ENCODE measurements at places on chromosomes 5 and 9.

DNA sequence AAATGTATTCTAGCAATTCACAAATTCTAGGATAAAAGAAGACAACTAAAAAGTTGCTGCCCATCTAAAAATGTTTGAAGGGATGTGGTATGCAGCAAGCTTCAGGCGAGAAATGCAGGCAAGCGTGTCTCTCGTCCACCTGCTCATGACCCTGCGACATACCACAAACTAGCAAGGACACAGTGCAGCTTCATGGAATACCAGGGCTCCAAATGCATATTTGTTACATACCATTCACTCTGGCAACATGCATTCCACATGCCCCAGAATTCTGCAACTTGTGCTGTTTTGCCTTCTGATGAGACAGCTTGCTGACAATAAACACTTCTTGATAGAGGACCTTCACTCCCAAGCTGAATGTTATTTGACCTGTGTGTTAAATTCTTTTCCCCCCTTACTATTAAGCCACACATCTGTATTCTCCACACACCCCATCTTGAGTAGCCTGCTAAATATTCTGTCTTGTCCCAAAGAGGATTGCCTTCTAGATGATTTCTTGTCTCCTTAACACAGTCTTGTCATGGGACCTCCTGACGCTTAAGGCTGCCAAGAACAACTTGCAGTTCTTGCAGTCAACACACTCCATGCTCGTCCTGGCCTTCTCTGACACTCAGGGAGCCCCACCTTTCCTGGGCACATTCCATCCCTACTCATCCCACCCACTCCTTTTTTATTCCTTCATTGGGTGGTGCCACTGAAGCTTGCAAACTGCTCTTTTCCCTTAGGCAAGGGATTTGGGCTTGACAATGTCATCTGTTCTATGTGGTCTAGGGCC is 340.5 kb downstream of the PIK3R1 start:
- DNase-seq: no peak

GRCh38 chr9:136733611-136734010 is 9.1 kb downstream of the LCN10 start:
- no peak for DNase-seq

DNA sequence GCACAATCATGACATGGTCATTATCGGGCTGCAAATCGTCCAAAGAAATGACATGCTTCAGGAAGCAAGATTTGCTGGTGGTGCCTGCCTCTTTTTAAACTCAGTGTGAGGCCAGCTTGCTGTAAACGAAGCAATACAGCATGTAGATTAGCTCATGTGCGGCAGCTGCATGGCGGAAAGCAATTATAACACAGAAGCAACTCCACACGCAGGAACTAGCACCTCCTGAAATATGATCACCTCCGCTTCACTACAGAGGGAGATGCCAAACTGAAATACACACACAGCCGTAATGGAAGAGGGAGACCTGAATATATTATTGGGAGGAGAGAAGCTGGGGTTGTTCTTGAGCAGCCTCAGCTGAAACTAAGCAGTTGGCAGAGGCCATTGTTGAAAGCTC is 312.5 kb downstream of the PSAT1 start:
- no peak for DNase-seq

GRCh38 chr9:125446561-125447094 is 185.0 kb downstream of the GAPVD1 start:
- no peak for DNase-seq

DNA sequence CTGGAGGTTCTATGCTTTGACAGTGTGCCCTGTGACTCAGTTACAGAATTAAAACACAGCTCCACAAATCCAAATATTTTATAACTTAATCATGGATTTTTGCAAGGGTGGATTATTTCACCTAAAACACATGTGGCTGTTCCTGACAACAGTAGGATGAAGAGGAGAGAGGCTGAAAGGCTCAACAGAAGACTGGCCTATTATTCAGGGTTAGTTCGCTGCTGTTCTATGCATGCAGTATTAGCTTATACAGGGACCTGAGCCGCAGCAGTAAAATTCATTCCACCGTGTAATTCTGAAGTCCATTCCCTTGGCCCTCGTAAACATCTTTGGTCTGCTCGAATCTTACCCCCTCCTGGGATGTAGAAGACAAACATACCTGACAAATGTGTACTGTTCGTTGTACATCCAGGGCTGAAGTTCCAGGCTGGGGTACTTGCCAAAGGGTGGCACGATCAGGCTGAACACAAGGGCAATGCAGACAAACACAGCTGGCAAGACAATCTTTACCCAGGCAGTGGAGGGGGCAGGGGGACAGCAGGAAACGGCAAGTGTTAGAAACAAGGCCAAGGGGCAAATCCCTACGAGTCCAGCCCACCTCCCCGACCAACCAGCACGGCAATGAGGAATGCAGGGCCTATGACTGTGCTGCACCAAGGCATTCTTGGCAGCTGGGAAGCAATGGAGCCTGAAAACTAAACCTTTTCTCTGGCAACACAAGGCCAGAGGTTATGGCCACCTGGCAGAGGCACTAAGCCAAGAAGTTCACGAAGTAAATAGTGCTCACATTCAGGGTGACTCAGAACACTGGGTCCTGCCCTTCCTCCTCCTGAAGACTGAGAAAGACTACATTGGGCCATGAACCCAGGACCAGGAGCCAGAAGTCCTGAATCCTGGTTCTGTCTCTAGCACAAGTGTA is 46.8 kb downstream of the NIPSNAP3B start:
- DNase-seq: no peak

GRCh38 chr9:107547303-107547702 is 57.7 kb upstream of the KLF4 start:
- DNase-seq: no peak

DNA sequence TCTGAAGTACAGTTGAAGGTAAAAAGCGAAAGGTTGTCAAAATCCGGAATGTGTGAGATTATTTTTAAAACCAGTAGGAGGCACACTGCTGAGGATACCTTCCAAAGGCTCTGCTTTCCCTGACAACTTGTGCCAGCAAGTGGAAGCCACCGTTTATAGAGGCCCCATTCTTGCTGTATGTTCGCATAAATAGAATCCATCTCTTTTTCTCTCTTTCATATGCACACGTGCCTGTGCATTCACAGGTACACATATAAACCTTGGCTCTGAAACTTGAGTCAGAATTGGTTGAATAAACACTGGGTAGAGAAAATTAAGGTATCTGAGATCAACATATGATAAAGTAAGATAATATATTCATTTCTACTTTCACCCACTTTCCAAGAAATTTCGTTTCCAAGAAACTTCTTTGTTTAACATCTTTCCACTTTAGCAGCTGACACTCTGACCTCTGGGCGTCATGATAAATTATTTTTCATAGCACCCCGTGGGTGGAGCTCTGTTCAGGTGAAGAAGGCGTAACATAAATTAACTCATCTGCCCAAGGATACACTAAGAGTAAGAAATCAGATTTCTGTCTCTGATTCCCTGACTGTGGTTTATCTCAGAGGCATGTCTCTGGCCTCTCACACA is 63.7 kb upstream of the RICTOR start:
- DNase-seq: peak; percentile 28

GRCh38 chr5:110727025-110727314 is 499 bp upstream of the TMEM232 start:
- no peak for DNase-seq

- DNase-seq: peak; percentile 17
These were observed 51.2 kb downstream of the MRPS27 start for GRCh38 chr5:72268753-72269410.

GRCh38 chr5:138458384-138458783 is 6.9 kb upstream of the EGR1 start:
- DNase-seq: no peak

DNA sequence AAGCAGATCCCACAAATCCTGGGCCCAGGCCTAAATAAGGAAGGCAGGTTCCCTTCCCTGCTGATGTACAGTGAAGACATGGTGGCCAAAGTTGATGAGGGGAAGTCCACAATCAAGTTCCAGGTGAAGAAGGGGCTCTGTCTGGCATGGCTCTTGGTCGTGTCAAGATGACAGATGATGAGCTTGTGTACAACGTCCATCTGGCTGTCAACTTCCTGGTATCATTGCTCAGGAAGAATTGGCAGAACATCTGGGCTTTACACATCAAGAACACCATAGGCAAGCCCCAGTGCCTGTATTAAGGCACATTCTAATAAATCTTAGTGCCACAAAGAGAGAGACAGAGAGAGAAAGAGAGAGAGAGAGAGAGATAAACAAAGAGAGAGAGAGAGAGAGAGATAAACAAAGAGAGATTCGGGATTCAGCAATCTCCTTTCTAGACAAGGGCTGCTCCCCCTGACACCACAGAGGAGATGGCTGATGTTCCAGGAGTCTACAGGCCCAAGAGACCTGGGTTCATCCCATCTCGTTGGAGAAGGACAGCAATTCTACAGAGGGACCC is 45.5 kb upstream of the HSPA9 start:
- DNase-seq: no peak

DNA sequence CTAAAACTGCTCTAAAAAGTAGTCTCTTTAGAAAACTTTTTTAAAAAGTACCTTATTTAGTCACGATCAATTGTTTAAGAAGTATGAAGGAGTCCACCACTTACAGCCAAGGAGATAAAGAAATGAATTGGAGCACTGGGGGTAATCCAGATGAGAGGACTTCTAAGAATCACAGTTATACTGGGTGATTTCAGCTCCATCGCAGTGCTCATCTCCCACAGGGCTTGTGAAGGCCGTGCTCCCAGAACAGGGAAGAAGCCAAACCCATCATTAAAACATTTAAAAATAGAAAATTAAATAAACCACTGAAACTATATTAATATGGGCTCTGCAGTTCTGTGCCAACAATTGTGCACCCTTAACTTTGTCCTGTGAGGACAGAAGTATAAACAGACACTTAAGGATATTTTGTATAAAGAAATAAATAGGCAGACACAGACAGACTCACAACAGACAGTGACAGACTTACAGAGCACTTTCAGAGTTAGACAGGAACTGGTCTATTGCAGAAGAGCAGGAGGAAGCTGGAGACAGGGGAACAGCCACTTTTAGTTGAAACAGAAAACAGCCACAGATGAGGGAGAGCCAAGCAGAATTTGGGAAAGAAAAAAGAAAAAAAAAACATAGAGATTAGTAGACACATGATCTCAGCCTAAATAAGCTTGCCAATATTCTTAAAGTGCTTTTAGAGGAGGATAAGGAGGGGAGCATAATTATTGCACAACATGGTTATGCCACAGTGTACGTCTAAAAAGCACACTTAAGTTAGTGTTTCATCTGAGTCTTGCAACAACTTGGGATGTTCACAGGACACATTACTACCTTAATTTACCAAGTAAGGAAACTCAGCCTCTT is 81.8 kb downstream of the FBXO38 start:
- DNase-seq: no peak

DNA sequence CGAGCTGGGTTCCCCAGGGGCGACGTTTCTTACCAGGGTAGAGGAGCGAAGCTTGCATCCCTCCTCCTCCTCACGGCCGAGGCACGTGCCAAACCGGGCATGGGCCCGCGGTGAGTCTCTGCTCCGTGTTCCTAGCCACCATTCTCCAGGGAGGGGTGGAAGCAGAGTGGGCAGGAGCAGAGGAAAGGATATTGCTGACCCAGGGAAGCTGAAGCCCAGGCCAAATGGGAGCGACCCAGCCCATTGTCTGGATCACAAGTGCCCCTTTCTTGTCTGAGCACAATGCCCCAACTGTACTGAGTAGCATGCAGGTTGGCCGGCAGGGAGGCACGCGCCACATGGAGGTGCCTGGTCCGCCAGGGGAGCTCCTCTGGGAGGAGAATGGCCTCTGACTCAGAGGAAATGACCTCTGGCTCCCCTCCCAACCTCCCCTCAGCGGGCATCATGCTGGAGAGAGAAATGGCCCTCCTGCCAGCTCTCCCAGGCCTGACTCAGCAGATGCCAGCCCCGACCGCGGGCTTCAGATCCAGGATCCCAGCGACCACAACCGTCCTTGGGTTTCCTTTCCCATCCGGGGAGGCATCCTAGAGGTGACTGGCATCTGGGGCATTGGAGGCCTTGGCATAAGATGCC is 1.1 kb downstream of the PRR7 start:
- no peak for DNase-seq

- DNase-seq: no peak
These were observed 1.9 kb downstream of the SNX18 start for GRCh38 chr5:54519509-54519876.

DNA sequence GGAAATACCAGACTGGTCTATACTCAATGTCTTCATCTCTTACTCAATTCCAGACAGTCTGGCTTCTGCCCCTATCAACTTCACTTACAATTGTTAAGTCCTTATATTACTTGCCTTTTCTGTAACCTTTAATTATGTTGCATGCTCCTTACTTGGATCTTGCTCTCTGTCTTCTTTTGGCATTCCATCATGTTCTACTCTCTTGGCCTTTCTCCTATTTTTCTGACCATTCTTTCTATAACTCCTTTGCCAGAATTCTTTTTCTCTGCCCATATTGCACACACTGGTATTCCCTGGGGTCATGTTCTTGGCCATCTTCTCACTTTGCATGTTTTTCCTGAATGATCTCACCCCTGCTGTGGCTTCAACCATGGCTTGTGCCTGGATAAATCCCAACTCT is 209.8 kb upstream of the ZNF462 start:
- no peak for DNase-seq

- no peak for DNase-seq
These were observed 19.3 kb upstream of the SLC6A3 start for GRCh38 chr5:1464511-1464910.

- DNase-seq: no peak
These were observed 278.3 kb downstream of the TMEM38B start for GRCh38 chr9:105972466-105973204.

DNA sequence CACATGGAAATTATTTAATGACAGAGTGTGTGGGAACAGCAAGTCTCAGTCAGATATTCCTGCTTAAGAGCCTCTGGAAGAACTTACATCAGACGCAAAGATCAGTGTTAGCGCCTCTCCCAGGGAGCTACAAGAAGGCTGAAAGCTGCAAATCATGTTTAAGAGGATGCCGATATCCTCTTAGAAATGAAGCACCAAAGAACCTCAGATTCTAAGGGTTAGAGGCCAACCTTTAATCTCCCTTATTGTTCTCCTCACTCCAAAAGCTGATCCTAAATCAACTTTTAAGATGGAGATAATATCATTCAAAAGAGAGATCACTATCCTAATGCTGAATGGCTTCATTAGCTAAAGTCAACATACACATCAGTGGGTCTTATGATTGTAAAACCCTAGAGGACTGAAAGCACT is 160.6 kb downstream of the NFIB start:
- DNase-seq: no peak

DNA sequence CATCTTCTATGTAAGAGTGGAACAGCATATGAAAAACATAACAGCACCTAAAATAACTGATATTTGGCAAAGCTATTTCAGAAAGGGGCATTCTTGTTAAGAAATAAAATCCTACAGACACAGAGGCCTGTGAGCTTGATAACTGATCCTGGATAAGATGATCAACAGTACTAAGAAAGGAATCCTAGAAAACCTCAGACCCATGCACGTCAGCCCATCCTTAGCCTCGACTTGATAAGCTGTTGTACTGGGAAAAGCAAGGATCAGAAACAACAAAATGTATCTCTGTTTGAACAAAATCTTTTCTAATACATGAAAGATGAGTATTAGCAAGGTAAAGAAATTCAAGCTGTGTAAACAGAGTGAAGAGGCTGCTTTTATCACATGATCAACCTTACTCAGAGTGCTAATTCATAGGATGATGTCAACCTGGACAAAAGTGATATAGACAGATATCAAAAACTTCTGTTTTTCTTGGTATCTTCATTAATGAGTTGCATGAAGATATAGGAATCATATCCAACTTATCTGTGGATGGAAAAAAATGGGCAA is 15.2 kb downstream of the LIFR start:
- DNase-seq: no peak

Measured in stimulated activated CD4-positive, alpha-beta T cell treated with anti-CD3 and anti-CD28 coated beads, Interleukin-1b, Interleukin-23, amount 100 ng/mL, for 48 hours (primary cell).